ENCODE measurements at places on chromosomes 2 and 18.
A peak's percentile ranks its signal among the peaks of the same experiment; 100 is the strongest.

DNA sequence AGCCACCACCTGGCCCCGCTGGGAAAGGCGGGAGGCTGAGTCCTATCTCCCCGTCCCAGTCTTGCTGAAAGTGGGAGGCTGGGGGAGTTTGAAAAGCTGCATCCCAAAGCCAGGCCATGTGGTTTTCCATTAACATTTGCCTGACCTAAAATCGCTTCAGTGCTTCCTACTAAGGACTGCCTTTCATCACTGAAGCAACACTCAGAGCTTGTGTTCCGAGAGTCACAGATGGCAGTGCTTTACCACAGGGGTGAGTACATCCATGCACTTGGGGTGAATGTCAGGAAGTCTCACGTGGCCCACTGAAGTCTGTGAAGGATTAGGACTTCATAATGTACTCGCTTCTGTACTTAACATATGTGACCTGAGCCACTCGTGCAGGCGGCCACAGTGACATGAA, 43.3 kb downstream of the PXDN start:
- DNase-seq, result no peak

GRCh38 chr2:119009110-119009509, 67.1 kb downstream of the MARCO start:
- no peak for DNase-seq

GRCh38 chr2:224518806-224519580, 66.2 kb downstream of the CUL3 start:
- no peak for DNase-seq

DNA sequence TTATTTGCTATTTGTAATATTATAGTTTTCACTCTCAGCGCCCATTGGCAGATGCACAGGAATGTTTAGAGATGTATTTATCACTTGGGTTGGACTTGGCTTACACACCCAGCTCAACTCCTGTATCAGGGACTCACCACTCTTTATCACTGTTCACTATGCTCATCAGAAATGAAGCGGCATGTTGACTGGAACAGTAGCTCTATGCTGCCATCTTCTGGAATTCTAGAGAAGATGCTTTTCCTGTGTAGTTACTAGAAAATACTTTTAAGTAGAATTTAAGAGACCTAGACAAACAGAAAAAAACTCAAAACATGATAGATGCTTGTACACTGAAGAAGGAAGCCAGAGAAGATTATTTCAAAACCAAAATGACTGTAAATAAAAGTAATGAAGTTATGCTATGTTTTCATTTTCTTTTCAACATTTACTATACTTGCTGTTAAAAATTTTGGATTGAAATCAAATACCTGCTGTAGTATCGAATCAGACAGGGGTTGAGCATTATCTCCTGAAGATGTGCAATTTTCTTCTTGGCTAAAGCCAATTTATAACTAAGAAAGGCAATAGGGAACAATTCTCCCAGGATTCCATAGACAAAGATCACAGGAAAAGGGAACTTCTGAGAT, 47.4 kb upstream of the NXPH2 start:
- DNase-seq, result peak; percentile 24

DNA sequence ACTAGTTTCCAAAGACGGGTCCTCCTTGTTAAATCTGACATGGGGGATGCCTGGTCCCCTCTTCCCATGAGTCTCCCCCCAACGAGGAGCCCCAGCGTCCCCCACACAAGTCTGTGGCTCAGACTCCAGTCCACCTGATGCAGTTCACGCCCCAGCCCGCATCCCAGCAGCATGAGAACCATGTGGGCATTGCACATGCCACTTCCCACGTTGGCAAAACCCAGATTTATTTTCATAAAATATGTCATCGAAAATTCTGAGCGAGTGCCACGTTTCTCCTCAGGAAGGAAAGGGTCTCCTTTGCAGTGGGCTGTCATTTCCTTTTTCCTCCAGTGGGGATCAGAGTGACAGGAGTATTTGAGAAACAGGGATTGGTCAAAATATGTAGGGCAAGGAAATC, 45.7 kb upstream of the TPO start:
- DNase-seq, result no peak

All from GM12864 (cell line).